Immature natural killer cell (primary cell): ENCODE measurements at places on chromosomes 4 and X. TPM values are rescaled to one million over a fixed set of nuclear protein-coding genes. Genes with fewer than 3 reads are reported as not detected.

DNA sequence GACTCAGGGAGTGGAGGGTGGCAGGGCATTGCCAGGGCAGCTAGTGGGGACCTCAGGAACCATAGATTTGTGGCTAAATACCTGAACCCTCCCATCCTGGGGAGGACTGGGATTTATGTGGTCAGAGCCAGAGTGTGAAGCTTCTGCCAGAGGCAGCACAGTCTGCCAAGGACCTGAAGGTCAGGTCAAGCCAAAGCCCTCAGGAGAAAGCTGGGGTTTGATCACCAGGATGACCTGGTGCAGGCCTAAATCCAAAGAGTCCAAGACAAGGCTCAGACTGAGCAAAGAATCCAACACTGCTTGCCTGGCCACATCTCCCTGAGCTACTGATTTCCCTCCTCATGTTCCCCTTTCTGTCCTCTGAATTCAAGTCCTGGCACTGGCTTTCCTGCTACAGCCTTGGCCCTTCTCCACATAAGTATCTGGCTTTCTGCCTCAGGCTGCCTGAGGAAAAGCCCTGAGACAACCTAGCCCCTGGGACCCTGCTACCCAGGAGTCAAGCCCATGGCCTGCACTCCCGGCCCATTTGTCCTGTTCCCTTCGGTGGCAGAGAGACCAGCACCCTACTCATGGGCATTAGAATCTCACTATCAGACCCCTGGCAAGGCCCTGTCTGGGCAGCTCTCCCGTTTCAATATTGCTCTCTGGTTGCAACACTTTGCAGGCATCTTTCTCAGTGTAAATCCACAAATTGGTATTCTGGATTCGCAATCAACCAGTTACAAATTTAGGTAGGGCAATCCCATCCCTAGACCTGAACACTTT is 39.3 kb upstream of the SLC25A43 start:
- no peak overlapping the region for H3K27ac ChIP-seq
- H3K4me3 ChIP-seq = no peak overlapping the region
- peaks cover 3% of the 10 kb centered on the region for H3K27me3 ChIP-seq
- no peaks in the 10 kb centered on the region for H3K36me3 ChIP-seq
- H3K4me1 ChIP-seq = no peaks in the 10 kb centered on the region
- no peak for DNase-seq

Gene QRFPR
- polyA plus RNA-seq = not detected

Gene MAPK10
- polyA plus RNA-seq = not detected

DNA sequence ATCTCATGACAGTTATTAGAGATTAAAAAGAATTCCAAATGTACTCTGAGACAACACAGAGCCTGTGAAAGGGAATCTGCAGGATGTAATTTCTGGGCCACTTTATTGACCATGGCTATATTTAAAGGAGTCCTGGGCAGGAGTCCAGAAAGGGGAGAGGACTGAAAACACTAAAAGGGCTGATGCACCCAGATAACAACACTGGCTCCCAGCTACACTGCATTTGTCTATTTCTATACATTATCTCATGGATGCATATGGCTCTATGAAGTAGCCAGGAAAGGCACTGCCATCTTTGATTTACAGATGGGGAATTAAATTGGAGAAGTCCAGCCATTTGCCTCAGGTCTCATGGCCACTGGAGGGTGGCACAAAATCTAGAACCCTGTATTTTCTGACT is 56.0 kb downstream of the MED28 start:
- H3K27me3 ChIP-seq = peaks cover 19% of the 10 kb centered on the region
- no peak overlapping the region for H3K4me3 ChIP-seq
- H3K4me1 ChIP-seq = no peaks in the 10 kb centered on the region
- peaks cover 5% of the 10 kb centered on the region for H3K36me3 ChIP-seq
- no peak for DNase-seq
- no peak overlapping the region for H3K27ac ChIP-seq

GRCh38 chr4:149029056-149029651 is 586.9 kb upstream of the NR3C2 start:
- no peak for DNase-seq
- H3K4me3 ChIP-seq = no peak overlapping the region
- H3K36me3 ChIP-seq = no peaks in the 10 kb centered on the region
- no peaks in the 10 kb centered on the region for H3K4me1 ChIP-seq
- H3K27ac ChIP-seq = no peak overlapping the region

Gene CSAG2
- polyA plus RNA-seq = not detected

Gene TRIM60
- polyA plus RNA-seq = not detected

DNA sequence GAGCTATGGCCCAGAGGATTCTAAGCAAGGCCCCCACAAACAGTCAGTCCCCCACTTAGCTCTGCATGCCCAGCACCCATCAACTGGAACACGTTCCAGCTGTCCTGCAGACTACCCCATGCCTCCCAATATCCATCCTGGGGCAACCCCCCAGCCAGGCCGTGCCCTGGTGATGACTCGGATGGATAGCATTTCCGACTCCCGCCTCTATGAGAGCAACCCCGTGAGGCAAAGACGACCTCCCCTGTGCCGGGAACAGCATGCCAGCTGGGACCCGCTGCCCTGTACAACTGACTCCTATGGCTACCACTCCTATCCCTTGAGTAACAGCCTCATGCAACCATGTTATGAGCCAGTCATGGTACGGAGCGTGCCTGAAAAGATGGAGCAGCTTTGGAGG is 32.0 kb downstream of the LAS1L start:
- H3K36me3 ChIP-seq = no peaks in the 10 kb centered on the region
- H3K27me3 ChIP-seq = no peaks in the 10 kb centered on the region
- DNase-seq = no peak
- no peak overlapping the region for H3K27ac ChIP-seq

DNA sequence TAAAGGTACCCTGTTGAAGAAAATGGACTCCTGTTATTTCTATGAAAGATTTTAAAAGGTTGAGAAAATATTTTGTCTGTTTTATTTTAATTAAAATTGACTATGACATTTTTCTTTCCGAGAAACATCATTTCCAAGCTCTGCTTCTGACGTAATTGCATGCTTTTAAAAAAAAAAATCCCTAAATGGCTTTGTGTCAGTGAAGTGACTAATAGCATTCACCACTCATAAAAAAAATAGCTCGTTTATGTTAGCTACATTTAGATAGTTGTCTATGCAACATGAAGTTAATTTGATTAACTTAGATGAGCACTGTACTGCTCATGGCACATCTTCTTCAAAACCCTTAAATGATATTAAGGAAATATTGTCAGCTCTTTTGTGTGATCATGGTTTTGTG is 105.1 kb upstream of the KLHL13 start:
- no peak overlapping the region for H3K4me3 ChIP-seq
- H3K27me3 ChIP-seq = peaks cover 1% of the 10 kb centered on the region
- H3K36me3 ChIP-seq = no peaks in the 10 kb centered on the region
- no peak for DNase-seq
- no peak overlapping the region for H3K27ac ChIP-seq

GRCh38 chr4:29104694-29105093 is 1615.5 kb upstream of the PCDH7 start:
- H3K27ac ChIP-seq = no peak overlapping the region
- H3K36me3 ChIP-seq = no peaks in the 10 kb centered on the region
- no peak for DNase-seq
- no peak overlapping the region for H3K4me3 ChIP-seq
- H3K4me1 ChIP-seq = no peaks in the 10 kb centered on the region

DNA sequence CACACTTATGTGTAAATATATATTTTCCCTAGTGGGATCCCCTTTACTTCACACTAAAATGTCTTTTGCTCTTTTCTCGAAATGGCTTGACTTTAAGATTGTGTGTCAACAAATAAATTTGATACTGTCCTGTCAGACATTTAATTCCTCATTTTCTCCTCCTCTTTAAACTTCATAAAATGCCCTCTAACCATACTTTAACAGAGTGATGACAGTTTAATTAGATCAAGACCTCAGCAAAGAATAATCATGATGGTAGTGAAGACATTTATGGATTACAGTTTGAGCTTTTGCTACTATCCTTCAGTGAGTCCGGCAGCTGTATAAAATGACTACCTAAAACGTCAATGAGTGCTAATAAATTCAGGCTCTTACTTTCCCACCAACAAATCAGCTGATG is 113.1 kb upstream of the ADGRL3 start:
- H3K4me1 ChIP-seq = no peaks in the 10 kb centered on the region
- H3K27me3 ChIP-seq = no peaks in the 10 kb centered on the region
- no peak overlapping the region for H3K4me3 ChIP-seq
- H3K36me3 ChIP-seq = no peaks in the 10 kb centered on the region

GRCh38 chr4:21826071-21826470 is 122.5 kb downstream of the KCNIP4 start:
- H3K27ac ChIP-seq = no peak overlapping the region
- no peak overlapping the region for H3K4me3 ChIP-seq
- H3K4me1 ChIP-seq = no peaks in the 10 kb centered on the region
- H3K36me3 ChIP-seq = no peaks in the 10 kb centered on the region

Gene ADH1C
- polyA plus RNA-seq = not detected

DNA sequence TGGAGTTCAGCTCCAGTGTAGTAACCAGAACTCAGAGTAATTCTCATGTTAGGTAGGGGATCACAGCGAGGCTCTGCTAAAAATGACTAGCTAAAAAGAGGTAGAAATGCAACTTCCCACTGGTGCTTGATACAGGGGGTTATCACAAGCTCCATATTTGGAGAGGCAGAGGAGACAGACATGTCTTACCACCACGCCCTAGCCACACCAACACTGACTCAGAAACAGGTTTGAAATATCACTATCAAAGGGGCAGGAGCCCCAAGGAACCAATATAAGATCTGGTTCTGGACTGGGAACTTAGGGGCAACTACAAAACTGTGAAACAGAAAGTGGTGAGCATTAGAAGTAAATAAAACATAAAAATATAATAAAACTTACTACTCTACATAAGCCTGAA is 62.9 kb downstream of the IQCM start:
- no peaks in the 10 kb centered on the region for H3K27me3 ChIP-seq
- no peak overlapping the region for H3K27ac ChIP-seq
- no peak overlapping the region for H3K4me3 ChIP-seq
- no peaks in the 10 kb centered on the region for H3K4me1 ChIP-seq

Gene TMEM150C
- polyA plus RNA-seq = 0.45 TPM

Gene RTL9
- polyA plus RNA-seq = not detected

GRCh38 chrX:35711281-35711680 is 86.9 kb upstream of the MAGEB16 start:
- DNase-seq = no peak
- no peaks in the 10 kb centered on the region for H3K27me3 ChIP-seq
- H3K4me3 ChIP-seq = no peak overlapping the region
- no peaks in the 10 kb centered on the region for H3K4me1 ChIP-seq
- H3K27ac ChIP-seq = no peak overlapping the region
- H3K36me3 ChIP-seq = no peaks in the 10 kb centered on the region

Gene BEND4
- polyA plus RNA-seq = 0.14 TPM

DNA sequence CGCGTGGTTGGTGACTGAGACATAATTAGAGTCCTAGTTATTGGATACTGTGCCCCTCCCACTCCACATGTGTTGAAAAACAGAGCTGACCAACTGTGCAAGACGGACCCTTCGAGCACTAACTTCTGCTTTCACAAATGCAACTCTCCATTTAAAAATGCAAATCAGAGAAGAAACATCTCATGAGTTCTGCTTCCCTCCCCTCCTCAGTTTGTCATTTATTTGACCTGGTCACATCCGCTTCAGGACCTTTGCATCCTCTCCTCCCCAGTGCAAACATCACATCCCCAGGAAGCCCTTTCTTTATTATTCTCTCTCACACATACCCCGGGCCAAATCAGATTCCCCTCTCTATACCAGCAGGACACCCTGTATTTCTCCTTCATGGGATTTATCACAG is 38.1 kb upstream of the NOCT start:
- peaks cover 2% of the 10 kb centered on the region for H3K27me3 ChIP-seq
- no peak overlapping the region for H3K27ac ChIP-seq
- H3K4me1 ChIP-seq = no peaks in the 10 kb centered on the region
- H3K36me3 ChIP-seq = no peaks in the 10 kb centered on the region

DNA sequence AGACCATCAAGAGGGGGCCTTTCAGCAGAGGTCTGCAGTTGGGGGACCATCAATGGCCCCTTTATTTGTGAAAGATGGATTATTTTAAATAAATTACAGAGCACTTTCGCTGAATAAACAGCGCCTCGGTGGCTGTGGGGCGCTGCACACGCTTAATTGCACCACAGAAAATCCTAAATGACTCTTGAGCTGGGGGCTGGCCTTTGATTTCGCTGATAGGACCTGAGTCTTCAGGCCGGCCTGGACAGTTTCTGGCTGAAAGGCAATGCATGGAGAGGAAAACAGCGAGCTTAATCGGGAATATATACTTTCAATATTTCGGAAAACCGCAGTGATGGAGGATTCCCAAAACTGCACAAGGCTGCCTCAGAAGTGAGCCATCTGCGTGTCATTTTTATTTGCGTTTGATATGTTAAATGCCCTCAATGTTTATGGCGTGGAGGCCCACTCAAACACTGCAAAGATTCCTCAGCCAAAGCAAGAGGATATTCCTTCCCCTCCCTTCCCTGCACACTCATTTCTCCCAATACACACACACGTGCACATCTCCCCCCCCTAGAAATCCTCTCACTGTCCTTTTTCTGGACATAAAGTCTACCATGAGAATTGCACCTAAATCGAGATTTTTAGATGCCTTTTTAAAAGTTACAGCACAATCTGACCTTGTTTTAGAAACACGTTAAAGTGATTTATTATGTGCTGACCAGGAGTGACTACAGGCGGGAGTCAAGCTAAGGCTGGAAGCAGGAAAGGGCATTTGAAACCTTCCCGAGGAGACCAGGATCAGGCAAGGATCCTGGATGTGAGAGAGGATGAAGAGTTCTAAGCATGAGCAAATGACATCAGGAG is 340.7 kb downstream of the RAB28 start:
- H3K4me1 ChIP-seq = no peaks in the 10 kb centered on the region
- DNase-seq = no peak
- H3K27ac ChIP-seq = no peak overlapping the region
- H3K36me3 ChIP-seq = no peaks in the 10 kb centered on the region

- peaks cover 4% of the 10 kb centered on the region for H3K27me3 ChIP-seq
- no peaks in the 10 kb centered on the region for H3K4me1 ChIP-seq
- H3K36me3 ChIP-seq = no peaks in the 10 kb centered on the region
- no peak overlapping the region for H3K4me3 ChIP-seq
Measured at GRCh38 chr4:37760840-37761239, 65.6 kb upstream of the PGM2 start.

Gene ALB
- not detected for polyA plus RNA-seq

Gene BMPR1B
- not detected for polyA plus RNA-seq

DNA sequence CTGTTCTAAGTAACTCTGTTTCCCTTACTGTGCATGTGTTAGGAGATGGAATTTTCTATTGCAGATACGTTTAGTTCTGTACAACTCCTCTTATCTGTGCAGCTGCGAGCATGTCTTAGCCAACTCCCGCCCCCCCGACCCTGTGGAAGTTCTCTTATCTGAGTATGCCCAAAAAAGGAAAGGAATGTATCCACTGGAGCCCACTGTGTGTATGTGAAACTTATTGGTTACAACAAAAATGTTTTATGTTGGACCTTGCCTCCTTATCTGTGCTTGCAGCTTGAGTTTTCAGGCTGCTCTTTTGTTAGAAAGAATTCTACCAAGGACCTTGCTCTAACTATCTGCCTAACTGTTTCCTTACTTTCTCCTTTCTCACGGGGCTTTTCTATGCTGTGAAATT is 24.2 kb upstream of the DCAF8L2 start:
- no peak overlapping the region for H3K27ac ChIP-seq
- no peaks in the 10 kb centered on the region for H3K27me3 ChIP-seq
- DNase-seq = no peak
- no peaks in the 10 kb centered on the region for H3K36me3 ChIP-seq

Gene PPP4R3C
- not detected for polyA plus RNA-seq

Gene CENPI
- 0.38 TPM for polyA plus RNA-seq

- no peak overlapping the region for H3K27ac ChIP-seq
- no peaks in the 10 kb centered on the region for H3K4me1 ChIP-seq
- no peak for DNase-seq
- no peaks in the 10 kb centered on the region for H3K27me3 ChIP-seq
- no peaks in the 10 kb centered on the region for H3K36me3 ChIP-seq
Measured at GRCh38 chr4:124590480-124590879, 122.1 kb downstream of the ANKRD50 start.

Gene MFAP3L
- 2.9 TPM for polyA plus RNA-seq
